ENCODE measurements at places on chromosomes 11 and 22.

DNA sequence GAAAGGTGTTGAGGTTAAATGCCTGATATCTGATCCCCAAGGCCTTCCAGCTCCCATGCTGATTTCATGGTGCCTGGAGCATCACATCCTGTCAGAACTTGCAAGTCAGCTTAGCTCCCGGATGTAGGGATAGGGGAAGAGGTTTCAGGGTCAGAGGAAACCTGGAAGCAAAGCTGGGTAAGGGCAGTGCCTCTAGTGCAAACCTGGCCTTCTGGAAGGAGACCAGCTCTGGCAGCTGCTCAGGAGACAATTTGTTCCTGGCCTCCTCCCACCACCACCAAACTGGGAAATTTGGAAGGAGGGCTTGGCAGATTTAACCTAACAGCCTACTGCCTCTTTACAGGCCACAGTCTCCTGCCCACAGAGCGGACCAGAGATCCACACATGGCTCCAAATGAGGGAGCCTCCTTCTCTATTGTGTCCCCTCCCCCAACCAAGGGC is 9.2 kb upstream of the TSKU start:
- peak; percentile 31 for DNase-seq

GRCh38 chr11:65036931-65037330 is 4.1 kb upstream of the SAC3D1 start:
- no peak for DNase-seq

GRCh38 chr11:61358566-61358965 is 3.1 kb downstream of the CYB561A3 start:
- DNase-seq = no peak

DNA sequence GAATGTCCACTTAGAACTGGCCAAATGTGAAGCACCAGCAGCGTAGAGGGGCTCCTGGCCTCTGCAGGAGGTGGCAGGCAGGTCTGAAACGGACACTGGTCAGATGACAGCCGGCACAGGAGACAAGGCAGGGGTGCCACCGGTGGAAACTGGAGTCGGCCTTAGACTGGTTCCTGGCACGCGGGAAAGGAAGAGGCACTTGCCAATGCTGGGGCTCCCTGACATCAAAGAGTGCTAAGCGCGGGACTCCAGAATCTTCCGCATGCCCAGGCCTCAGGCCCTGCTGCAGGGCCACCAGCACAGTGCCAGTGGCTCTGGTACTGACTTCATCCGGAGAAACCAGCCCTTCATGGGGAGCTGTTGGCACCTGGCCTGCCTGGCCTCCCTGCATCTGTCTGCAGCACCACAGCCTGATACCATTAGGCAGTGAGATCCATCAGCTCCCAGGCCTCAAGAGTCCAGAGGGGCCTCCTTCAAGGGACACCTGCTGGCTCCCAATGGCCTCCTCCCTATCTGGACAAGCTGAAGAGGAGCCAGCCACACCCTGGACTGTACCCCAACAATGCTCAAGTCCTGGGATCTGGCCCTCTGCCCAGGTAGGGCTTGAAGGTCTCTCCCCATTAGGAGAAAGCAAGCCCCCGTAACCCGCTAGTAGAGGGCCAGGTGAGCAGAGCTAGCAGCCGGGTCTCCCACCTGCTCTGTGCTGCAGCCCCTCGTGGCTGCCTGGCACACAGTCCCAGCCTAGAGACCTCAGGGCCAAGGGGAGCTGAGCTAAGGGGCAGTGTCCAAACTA is 29.7 kb upstream of the GNB1L start:
- no peak for DNase-seq

DNA sequence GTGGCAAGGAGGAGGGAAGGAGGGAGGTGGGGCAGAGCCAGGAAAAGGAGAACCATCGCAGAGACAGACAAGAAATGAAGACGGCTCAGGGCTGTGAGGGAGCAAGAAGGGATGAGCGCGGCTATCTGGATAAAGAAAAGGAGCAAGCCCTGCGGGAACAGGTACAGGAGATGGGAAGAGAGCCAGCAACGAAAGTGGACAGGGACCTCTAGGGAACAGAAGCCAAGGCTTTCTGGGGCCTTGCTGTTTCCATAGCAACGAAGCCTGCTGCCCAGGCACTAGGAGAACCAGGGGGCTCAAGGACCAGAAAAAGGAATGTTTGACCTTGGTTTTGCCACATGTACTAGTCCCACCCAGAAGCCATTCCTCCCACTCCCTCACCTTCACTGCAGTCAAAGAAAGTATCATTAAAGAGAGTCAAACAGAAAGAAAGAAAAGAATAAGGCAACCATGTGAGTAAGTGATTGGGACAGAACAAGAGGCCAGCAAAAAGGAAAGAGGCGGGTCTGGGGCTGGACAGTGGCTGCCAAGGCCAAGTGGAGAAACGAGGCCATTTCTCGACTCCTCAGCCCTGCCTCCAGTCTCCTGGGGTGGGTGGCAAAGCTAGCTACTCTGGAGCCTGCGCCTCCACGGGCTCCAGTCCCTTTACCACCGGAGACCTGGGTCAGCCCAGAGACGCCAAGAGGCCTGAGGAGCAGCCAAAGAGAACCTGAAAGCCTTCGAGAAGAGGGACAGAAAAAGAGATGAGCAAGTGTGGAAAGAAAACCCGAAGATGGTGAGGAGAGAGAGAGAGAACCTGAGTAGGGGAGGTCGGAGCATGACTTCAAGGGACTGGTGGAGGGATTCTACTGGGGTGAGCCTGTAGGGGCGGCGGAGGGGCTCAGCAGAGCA is 35.1 kb downstream of the NRXN2 start:
- DNase-seq = no peak

Measured in RWPE1 (cell line).